ENCODE measurements at places on chromosomes 5 and 9. TPM values are rescaled to one million over a fixed set of nuclear protein-coding genes. Genes with fewer than 3 reads are reported as not detected.

The KCNV2 gene
- not detected for total RNA-seq

The LCN10 gene
- total RNA-seq = 6.7 TPM

The WWC1 gene
- total RNA-seq = 1.7 TPM

The GGTA1 gene
- 30.1 TPM for total RNA-seq

The POLR1E gene
- 13.0 TPM for total RNA-seq

The PRKACG gene
- not detected for total RNA-seq

The PFN3 gene
- total RNA-seq = not detected

The PHF24 gene
- 0.03 TPM for total RNA-seq

The CDKN2B gene
- total RNA-seq = 1.4 TPM

The PCDHB4 gene
- 3.4 TPM for total RNA-seq

The NDUFS6 gene
- total RNA-seq = 82.2 TPM

The PCDHB5 gene
- 3.1 TPM for total RNA-seq
